ENCODE measurements at places on chromosomes 11 and 22.

DNA sequence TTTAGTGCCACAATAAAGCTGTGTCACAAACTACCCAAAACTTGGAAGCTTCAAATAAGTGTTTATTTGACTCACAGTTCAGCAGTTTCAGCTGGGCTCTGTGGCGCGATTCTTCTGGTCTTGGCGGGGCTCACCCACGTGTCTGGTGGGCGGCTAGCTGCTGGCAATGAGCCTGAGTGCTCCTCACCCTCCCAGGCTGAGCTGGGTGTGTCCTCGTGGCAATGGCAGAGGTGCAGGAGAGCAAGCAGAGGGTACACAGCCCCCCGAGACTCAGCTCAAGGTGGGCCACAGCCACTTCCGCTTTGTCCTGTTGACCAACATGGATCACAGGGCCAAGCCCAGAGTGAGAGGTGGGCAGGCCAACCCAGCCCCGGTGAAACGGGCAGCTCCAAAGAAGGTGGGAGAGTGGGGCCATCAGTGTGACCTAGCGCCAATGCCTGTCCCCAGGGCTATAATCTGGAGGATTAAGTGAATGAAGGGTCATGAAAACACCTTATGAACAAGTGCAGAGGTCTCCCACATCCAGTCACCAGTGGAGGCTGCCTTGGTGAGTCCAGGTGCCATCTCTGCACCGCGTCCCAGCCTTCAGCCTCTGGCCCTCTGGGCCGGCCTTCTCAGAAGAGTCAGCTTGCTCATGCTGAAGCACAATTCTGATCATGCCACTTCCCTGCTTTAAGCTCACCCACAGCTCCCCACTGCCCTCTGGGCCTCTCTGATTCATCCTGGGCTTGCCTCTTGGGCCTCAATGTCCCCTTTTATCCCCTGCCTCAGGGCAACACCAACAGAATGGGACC lies 74.6 kb upstream of the RTL6 start:
- DNase-seq = no peak

DNA sequence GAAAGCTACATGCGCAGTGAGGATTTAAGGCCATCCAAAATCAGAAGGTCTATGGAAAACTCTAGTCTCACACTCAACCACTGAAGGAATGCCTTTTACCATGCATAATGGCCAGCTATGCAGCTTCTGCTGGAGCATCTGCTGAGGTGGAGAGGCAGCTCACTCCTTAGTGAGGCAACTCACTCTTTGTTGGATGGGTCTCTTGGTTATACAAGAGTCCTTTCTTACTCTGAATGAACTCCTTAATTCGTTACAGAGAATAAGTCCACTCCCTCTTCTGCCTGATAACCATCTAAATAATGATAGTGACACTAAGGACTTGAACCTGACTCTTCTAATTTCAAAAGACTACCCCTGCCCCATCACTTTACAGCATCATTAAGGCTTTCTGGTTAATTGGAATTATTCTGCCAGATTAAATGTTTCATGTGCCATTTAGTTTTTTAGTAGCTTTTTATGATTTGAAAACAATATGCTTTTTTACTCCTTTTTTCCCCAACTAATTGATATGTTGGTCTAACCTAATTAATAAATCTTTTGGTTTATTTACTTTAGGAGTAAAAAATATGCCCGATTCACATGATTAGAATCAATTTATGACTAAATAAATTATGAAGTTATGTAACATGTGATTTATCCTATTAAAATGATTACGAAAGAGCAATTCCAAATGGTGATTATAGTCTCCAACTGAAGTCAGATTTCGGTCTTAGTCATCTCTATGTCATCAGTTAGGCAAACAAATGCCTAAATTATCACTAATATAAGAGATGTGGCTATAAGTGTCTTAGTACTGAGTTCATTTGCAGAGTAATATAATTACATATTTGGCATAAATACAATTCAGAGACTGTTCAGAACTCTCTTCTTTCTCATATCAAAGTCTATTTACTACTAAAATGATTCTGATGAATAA lies 286.7 kb upstream of the CCDC90B start:
- DNase-seq = no peak

DNA sequence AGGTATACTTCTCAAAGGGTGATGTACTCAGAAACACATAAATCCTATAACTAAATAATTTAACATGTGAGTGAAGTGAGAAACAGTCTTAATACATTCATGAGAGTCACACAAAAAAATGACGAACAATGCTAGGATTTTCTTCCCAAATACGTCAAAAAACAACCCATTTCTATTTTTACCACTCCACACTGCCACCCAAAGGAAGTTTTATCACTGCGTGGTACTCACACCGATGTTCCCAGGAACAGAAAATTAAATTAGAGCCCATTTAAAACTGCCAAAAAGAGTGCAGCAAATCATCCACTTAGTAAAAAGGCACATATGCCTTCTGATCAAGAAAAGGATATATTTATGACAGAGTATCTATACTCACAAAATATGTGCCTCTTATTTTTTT lies 710.9 kb upstream of the FAT3 start:
- DNase-seq = no peak

DNA sequence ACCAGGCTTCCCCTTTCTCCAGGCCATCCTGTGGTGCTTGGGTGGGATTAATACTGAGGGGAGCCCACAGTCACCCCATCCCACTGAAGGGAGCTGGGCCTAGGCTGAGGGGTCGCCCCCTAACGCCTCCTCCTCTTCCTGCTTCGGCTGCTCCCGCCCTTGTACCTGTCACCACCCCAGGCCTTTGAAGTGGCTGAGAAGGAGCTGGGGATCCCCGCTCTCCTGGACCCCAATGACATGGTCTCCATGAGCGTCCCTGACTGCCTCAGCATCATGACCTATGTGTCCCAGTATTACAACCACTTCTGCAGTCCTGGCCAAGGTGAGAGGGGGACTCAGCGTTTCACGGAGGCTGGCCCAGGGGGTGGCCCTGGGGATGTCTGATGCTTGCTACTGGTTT lies 6.1 kb downstream of the MICALL1 start:
- DNase-seq = no peak

GRCh38 chr11:128515826-128516778 lies 71.3 kb downstream of the ETS1 start:
- no peak for DNase-seq

DNA sequence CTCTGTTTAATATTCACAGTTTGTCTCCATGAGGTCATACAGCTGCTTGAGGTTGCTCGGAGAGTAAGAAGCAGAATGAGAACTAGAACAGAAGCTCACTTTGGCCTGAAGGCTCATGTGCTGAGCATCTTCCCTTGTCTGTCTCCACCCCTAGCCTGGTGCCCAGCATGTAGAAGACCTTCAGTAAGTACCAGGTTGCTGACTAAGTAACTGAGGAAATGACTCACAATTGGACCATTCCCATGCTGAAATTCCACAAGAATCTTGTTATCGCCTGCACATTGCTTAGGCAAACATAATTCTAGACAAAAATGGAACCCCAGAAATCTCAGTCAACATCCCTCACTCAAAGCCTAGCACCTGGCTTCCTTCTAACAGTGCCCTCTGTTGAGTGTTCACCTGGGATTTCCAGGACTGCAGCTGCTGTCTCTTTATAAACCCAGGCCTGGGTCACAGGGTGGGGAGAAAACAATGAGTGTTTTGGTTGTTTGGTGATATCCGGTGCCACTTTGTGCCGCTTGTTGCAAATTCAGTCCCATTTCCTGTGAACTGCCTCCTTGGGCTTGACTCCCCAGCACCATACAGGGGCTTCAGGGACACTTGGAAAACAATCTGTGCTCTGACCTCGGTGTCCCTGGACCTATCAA lies 406.8 kb downstream of the ETS1 start:
- no peak for DNase-seq

DNA sequence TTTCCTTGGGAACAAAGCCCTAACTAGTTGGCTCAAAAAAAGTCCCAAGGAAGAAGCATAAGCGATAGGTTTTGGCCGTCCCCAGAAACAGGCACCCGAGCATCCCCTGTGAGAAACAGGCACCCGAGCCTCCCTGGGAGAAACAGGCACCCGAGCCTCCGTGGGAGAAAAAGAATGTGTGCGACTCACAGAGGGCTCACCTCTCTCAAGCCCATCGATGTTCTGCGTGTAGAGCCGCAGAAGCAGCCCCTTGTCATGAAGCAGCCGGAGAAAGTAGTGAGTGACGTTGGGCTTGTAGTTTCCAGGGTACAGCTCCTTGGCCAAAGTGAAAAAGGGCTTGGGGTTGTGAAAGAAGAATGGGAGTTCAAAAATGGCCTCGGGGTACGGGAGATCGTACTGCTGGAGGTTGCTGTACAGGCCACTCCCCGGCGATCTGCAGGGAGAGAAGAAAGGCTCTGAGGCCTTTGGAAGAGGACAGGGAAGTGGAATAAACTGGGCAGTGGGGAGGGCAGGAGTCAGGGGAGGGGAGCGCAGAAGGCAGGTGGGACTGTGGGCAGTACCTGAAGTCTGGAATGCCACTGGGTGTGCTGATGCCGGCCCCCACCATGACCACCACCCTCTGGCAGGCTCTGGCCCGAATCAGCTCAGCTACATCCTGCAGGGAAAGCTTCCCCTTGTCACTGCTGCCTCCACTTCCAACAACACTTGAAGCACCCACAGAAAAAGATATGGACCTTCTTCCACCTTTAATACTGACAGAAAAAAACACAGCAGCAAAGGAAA lies 3.2 kb downstream of the SIRT3 start:
- no peak for DNase-seq

- no peak for DNase-seq
Observed at GRCh38 chr11:122678406-122678805, 22.9 kb downstream of the UBASH3B start.

DNA sequence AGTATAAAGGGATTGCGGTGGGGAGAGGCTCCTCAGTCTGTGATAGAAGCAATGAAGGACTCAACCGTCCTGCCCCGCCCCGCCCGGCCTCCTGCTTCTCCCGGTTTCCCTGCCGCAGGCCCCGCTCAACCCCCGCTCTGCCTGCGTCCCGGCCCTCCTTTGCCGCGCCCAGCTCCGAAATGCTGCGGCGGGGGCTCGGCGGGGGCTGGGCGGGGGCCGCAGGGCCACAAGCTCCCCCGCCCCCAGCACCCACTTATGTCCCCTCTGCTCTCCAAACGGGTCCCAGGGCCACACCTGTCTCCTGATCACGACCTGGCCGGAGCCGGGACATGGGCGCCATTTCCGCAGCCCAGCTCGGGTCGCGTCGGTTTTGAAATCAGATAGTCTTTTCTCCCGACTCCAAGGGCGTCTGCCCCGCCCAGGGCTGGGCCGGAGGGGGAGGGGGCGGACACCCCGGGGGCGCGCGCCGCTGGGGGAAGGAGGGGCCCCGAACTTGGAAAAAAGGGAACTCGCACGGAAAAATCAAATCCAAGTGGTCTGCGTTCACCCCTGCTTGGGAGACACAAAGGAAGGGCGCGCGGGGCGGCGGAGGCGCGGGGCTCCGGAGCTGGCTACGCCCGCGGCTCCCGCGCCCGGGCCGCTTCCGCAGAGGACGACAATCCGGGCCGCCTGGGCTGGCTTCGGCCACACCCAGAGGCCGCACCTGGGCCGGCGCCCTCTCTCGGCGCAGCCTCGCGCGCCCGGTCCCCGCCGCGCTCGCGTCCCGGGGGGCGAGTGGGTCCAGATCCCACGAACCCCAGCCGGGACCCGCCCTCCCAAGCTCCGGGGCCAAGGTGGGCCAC lies 70.6 kb upstream of the EP300 start:
- DNase-seq = peak; percentile 41

DNA sequence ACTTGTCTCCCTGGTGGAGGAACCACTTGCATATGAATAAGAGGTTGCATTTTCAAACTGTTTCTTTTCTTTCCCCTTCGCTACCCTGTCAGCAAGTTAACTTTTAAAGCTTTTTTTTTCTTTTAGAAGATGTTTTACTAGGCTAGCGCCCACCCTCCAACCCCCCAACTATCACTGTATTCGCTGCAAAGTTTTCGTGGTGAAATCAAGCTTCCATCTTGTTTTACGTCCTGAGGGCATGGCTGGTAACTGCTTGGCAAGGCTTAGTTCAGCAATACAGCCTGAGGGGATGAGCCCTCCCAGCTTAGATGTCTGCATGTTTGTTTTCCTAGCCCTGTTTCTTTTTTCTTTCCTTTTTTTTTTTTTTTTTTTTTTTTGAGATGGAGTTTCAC lies 1359.3 kb downstream of the LRRC4C start:
- no peak for DNase-seq

DNA sequence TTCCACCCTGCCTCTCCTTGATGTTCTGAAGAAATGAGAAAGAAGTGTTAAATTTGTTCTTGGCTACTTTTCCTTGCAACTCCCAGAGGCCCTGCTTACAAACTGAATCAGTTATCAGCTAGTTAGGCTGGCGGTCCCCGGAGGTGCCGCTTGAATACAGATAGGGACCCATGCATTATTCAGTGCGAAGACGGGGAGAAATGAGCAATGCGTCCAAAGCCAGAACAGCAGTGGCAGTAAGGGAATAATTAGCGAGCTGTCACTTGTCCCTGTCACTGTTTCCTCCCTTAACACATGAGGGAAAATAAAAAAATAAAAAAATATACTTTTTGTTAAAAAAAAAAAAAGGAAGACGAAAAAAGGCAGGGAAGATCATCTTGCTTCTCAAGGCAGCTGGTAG lies 528.1 kb downstream of the MN1 start:
- no peak for DNase-seq

DNA sequence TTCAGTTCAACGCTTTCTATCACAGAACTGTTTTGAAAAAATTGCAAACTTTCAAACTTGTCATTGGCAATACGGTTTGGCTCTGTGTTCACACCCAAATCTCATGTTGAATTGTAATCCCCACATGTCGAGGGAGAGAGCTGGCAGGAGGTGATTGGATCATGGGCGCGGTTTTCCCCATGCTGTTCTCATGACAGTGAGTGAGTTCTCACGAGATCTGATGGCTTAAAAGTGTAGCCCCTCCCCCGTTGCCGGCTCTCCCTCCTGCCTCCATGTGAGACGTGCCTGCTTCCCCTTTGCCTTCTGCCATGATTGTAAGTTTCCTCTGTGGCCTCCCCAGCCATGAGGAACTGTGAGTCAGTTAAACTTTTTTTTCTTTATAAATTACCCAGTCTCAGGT lies 1144.0 kb downstream of the BRD1 start:
- DNase-seq = no peak

DNA sequence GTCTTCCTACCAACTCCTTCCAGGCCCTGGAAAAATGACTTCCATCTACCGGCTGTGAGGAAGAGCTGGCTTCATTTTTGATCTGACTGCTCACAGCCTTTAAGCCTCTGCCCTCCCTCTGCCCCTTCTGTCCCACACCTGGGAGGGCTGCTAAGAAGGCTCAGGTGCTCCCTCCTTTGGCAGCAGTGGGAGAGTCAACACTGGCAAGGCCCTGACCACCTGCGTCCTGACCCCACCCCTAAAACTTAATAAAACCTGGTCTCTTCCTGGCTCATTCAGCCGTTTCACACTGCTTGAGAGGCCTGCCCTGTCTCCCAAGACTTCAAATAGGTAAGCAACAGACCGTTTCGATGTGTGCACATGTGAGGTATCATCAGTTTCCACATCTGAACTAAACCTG lies 52.1 kb upstream of the NFRKB start:
- DNase-seq = no peak

GRCh38 chr11:71458146-71459070 lies 5.4 kb downstream of the NADSYN1 start:
- DNase-seq = no peak

Measured in stimulated activated CD4-positive, alpha-beta T cell treated with anti-CD3 and anti-CD28 coated beads, Interleukin-4, amount 100 ng/mL, for 24 hours (primary cell).